Stimulated activated CD4-positive, alpha-beta T cell treated with anti-CD3 and anti-CD28 coated beads, Interleukin-1b, Interleukin-23, amount 100 ng/mL, for 1 hour (primary cell): ENCODE measurements at places on chromosomes 3 and 15.

- DNase-seq: no peak
Observed at GRCh38 chr15:70526974-70527325, 236.4 kb downstream of the UACA start.

DNA sequence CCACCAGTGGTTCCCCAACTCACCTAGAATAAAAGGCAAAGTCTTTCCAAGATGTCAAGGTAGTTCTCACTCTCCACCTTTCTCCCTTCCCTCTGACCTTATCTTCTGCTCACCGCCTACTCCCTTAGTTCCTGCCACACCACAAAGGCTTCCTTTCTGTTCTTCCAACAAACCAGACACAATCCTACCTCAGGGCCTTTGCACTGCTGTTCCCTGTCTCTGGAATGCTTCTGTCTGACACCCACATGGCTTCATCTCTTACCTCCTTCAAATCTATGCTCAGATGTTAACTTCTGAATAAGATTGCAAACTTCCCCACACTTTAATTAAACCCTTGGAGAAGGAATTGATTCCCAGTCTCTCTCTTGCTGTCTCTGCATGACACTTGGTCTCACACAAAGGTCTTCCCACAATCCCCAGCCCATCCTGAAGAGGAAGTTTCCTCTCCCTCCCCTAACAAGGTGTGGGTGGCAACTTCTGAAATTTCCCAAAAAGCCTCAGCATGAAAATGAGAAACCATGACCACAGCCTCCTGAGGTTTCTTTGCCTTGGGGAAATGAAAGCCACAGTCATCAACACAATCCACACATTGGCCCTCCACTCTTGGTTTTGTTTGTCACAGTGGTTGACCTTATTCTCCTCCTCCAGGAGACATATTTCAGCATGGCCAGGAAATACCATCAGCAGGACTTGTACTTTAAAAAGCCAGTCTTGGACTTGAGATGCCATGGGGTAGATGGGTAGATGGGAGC lies 3.0 kb upstream of the RYK start:
- DNase-seq: no peak

DNA sequence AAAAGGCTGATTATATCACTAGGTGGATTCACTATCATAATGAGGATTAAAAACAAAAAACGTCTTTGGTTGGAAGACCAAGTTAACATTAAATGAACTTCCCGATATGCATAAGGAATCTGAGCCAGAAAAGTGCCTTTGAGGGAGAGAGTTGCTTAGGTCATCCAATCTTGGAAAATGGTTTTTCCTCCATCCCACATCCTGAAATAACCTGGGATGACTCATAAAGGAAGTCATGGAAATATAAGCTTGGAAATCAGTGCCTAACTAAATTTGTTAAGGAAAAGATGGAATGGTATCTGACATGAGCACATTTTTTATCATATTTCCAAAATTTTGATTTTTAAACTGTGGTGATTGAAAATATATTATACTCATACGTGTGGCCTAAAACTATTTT lies 66.0 kb downstream of the KBTBD8 start:
- no peak for DNase-seq

GRCh38 chr15:36907295-36907694 lies 193.1 kb downstream of the MEIS2 start:
- DNase-seq: no peak

- no peak for DNase-seq
Observed at GRCh38 chr15:33735637-33736247, 232.6 kb upstream of the CHRM5 start.

GRCh38 chr3:147356145-147356908 lies 50.0 kb downstream of the ZIC4 start:
- no peak for DNase-seq

GRCh38 chr15:72991026-72991425 lies 61.2 kb upstream of the NEO1 start:
- no peak for DNase-seq

DNA sequence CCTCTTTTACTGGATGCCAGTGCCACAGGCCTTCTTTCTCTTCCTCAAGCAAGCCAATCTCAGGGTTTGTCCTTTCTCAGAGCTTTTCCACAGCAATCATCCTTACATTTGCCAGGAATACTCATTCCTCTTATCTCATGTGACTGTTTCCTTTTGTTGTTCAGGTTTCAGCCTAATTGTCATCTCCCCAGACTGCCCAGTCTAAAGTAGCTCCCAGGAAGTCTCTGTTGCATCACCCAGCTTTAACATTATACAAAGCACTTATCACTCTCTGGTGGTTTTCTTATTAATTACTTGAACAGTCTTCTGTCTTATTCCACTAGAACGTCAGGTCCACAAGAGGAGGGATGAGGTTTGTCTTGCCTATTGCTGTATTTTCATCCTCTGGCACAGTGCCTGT lies 65.8 kb downstream of the CADPS start:
- no peak for DNase-seq

DNA sequence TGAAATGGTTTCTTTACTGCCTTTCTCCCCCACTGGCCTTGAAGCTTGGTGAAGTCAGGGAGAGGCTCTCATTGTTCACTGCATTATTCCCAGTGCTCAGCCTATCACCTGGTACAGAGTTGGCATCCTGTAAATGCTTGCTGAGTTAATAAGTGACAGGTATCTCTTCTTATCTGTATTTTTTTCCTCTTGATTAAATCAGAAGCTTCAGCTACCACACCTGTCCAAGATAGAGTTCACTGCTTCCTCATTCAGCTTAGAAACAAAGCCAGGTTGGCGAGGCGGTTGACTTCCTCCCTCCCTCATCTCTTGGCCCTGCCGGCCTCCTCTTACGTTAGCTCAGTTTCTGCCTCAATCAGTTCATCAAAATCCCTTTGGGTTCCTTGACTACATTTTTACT lies 142.8 kb downstream of the LIPC start:
- no peak for DNase-seq

DNA sequence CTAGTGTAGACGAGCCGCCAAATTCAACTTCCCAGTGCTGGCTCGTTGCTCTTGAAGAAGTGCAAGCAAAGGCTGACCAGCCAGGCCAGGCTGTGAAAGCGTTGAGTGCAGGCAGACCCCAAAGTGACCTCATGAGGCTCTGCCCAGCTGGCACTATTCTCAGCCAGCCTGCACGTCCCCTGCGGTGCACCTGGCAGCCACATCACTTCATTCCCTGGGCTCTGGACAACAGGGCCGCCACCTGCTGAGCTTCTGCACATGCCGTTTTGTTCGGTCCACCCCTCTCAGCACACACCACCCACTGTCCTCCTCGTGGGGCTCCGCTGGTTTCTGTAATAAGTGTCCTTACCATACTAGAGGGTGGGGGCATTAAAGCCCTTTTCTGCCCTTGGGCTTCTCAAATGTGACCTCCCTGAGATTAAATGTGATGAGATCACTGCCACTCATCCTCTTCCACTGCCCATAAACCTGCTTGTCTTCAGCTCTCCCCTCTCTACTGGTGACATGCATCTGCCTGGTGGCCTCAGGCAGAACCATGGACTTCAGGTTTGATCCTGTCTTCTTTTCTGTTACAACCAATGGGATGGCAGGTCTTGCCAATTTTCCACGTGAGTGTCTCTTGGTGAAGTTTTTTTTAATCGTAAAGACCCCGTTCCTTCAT lies 6.1 kb downstream of the RASGRF1 start:
- DNase-seq: no peak

- DNase-seq: no peak
Observed at GRCh38 chr15:28271697-28272260, 50.2 kb downstream of the HERC2 start.

- no peak for DNase-seq
Observed at GRCh38 chr15:43463507-43463906, 29.4 kb downstream of the TP53BP1 start.

DNA sequence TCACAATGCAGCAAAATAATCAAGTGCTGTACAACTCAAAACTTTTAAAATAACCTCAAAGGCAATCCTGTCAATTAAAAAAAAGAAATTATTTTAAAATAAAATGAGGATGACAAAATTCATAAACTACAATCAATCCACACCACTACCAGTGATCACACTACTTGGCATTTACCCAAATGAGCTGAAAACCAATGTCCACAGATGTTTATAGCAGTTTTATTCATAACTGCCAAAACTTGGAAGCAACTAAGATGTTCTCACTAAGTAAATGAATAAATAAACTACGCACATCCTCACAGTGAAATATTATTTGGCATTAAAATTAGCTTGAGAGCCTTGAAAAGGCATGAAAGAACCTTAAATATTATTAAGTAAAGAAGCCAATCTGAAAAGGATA lies 121.3 kb downstream of the STAG1 start:
- no peak for DNase-seq

DNA sequence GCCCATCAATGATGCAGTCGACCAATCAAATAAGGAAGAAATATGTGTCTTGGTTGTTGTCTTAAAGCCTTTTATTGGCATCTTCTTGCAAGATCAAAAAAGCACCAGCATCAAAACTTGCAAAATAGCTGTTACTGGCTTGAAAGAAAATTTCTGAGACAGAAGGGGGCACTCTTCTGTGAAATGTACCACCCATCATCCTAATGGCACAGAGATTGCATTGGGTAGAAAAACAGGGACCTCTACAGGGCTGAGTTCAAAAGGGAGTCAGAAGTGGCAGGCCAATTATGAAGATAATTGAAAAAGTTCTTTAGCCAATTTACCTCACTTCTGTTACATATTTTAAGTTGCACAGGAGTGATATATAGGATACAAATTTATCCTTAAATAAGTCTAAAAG lies 122.3 kb upstream of the GPR149 start:
- DNase-seq: no peak

DNA sequence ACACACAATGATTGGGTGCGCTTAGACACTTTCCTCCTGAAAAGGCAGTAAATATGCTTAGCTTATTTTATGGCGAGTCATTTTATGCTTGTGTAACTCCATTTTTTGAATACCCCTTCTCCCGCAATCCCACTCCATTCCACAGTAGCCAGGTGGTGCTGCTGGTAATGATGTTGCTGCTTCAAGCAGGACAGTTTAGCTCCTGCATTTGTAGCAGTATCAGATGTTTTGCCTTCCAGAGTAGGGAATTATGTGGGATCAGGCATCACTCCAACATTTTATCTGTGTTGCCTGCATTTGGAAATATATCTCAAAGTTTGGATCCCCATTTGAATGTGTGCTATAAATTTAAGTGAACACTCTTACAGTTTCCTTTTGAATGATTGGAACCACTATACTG lies 302.1 kb upstream of the SGO1 start:
- DNase-seq: no peak

DNA sequence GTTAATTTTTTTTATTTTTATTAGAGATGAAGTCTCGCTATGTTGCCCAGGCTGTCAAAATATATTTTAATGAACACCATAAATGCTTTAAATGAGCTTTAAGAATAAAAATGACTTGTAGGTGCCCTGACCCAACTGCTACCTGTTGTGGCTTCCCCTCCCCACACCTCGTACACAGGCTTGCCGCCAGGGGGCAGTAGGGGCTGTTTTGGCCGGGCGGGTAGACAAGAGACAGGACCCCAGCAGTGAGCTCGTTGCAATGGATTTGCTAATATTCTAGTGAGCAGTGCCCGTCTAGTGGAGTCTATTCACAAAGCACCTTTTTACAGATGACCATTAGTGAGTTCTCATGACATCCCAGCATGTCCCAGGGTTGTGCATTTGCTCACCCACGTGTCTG lies 418.1 kb downstream of the OCA2 start:
- DNase-seq: no peak

DNA sequence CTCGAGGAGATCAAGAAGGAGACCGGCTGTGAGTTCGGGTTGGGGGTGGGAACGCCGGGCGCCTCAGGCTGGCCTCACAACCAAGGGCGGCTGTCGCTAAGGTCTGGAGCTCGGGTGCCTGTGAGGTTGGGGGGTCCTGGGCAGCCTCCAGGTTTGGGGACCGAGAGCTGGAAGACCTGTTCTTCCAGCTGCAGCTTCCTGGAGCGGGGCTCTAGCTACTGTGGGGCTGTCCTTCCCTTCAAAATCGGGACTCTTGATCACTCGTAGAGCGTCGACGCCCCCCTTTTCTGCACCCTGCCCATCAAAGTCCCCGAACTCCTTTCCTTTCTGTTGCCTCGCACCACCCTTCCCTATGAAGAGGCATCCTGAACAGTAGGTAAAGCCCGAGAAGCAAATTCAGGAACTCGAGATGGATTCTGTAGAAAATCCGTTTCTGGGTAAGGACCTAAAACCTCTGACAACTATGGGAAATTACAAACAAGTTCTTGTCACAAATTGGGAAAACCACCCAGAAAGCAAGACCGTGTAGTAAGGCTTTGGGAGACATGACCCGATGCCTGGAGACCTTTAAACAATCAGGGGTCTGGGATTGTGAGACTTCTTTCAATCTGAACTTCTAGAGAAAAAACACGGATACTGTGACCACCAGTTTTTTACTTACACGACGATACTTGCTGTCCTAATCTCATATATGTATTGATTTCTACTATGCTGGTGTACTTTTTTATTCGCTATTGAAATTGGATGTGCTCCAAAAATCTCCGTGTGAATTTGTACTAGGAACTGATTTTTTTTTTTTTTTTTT lies 556 bp downstream of the CHP1 start:
- DNase-seq: no peak

GRCh38 chr15:82128401-82129148 lies 82.8 kb upstream of the MEX3B start:
- no peak for DNase-seq

DNA sequence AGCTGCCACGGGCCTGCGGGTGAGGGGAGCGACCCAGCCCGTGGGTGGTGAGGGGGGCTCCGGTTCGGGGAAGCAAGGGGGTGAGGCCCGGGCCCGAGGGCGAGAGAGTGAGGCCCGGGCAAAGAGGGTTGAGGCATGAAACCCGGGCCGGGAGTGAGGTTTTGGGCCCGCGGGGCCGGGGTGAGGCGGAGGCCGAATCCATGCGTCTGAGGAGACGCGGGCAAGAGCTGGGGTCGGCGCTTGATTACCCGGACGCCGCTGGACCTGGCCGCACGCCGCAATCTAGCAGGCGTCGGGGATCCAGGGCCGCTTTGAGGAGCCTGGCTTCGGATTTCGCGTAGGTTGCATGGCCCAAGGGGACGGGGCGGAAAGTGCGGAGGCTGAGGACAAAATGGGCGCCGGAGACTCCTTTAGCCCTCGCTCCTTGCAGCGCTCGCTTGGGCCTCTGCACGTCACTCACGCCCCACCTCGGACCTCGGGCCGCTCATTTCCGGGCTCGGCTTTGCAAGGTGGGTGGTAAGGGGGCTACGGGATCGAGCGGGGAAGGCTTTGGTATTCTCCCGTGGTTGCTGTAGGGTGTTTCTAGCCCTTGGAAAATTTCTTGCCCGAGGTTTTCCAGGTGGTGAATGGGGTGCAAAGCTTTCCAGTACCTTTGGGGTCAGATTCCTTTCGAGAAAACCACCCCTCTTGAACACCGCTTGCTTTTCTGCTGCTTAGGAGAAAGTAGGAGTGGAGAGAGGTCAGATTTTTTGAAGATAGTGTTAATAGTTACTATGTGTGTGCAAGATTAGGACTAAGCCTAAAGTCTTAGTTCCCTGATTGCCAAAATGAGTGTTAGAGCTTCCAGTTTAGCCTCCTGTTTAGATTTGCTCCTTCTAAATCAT lies 827 bp downstream of the SLC25A36 start:
- DNase-seq: peak; percentile 1

- no peak for DNase-seq
Observed at GRCh38 chr15:29821416-29822099, 710 bp downstream of the TJP1 start.

GRCh38 chr3:1677576-1678156 lies 421.0 kb upstream of the CNTN4 start:
- no peak for DNase-seq

- no peak for DNase-seq
Observed at GRCh38 chr3:161042023-161042501, 63.1 kb downstream of the B3GALNT1 start.
